ENCODE measurements at places on chromosomes 7 and 10. TPM values are rescaled to one million over a fixed set of nuclear protein-coding genes. Genes with fewer than 3 reads are reported as not detected.
A peak's percentile ranks its signal among the peaks of the same experiment; 100 is the strongest.

Gene ZNF32
- 91.9 TPM for total RNA-seq

Gene CLDN4
- total RNA-seq, result 0.20 TPM

Gene CC2D2B
- total RNA-seq, result 3.0 TPM

Gene NAT16
- 0.40 TPM for total RNA-seq

Gene MACC1
- total RNA-seq, result 0.28 TPM

- H3K27ac ChIP-seq, result no peak overlapping the region
- peaks cover 2% of the 10 kb centered on the region for H3K4me1 ChIP-seq
- peaks cover 75% of the 10 kb centered on the region for H3K36me3 ChIP-seq
- no peak for DNase-seq
- H3K27me3 ChIP-seq, result no peaks in the 10 kb centered on the region
- H3K4me3 ChIP-seq, result no peak overlapping the region
Observed at GRCh38 chr7:5501465-5501864, 77.8 kb upstream of the TNRC18 start.

DNA sequence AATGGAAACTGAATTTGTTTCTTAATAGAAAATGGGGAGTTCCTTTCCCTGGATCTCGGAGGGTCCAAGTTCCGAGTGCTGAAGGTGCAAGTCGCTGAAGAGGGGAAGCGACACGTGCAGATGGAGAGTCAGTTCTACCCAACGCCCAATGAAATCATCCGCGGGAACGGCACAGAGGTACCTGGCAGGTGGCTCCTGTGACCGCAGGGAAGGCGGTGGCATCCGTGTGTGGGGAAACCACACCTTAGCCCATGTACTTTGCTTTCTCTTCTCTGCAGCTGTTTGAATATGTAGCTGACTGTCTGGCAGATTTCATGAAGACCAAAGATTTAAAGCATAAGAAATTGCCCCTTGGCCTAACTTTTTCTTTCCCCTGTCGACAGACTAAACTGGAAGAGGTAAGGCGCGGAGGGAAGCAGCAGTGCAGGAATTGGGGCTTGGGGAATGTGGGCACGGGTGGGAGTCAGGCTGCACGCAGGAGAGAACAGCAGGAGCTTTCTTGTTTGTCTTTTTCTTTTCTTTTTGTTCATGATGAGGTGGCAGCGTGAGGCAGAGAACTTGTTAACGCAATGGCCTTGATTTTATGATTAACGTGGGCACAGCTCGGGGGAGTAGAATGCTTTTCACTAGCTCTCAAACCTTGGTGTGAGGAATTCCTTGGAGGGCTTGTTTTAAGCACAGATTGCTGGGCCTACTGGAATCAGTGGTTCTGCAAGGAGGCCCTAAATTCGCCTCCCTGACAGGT lies 12.8 kb downstream of the HKDC1 start:
- DNase-seq, result no peak
- peaks cover 2% of the 10 kb centered on the region for H3K27me3 ChIP-seq
- H3K27ac ChIP-seq, result no peak overlapping the region
- no peak overlapping the region for H3K4me3 ChIP-seq
- peaks cover 7% of the 10 kb centered on the region for H3K4me1 ChIP-seq

DNA sequence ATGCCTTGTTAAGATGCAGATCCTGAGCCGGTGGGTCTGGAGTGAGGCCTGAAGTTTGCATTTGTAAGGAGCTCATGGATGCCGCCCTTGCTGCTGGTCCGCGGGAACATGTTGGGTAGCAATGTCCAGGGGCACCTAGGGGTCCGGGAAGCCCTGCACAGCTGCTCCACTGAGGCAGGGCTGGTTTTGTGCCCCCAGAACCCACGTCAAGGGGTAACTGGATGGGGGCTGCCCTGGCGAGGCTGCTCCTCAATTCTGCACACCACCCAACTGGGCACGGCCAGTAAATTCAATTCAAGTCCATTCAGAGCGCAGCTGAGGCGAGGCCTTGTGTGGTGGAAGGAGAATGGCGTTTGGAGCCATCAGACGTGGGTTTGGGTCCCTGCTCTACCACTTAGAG lies 246.3 kb upstream of the PITRM1 start:
- peaks cover 7% of the 10 kb centered on the region for H3K4me1 ChIP-seq
- H3K27ac ChIP-seq, result no peak overlapping the region
- no peak overlapping the region for H3K4me3 ChIP-seq
- H3K36me3 ChIP-seq, result no peaks in the 10 kb centered on the region
- no peaks in the 10 kb centered on the region for H3K27me3 ChIP-seq

GRCh38 chr10:95506056-95506737 lies 55.0 kb downstream of the SORBS1 start:
- no peaks in the 10 kb centered on the region for H3K27me3 ChIP-seq
- no peak overlapping the region for H3K4me3 ChIP-seq
- H3K27ac ChIP-seq, result peak overlapping the region; percentile 42
- peaks cover 22% of the 10 kb centered on the region for H3K4me1 ChIP-seq
- no peaks in the 10 kb centered on the region for H3K36me3 ChIP-seq

DNA sequence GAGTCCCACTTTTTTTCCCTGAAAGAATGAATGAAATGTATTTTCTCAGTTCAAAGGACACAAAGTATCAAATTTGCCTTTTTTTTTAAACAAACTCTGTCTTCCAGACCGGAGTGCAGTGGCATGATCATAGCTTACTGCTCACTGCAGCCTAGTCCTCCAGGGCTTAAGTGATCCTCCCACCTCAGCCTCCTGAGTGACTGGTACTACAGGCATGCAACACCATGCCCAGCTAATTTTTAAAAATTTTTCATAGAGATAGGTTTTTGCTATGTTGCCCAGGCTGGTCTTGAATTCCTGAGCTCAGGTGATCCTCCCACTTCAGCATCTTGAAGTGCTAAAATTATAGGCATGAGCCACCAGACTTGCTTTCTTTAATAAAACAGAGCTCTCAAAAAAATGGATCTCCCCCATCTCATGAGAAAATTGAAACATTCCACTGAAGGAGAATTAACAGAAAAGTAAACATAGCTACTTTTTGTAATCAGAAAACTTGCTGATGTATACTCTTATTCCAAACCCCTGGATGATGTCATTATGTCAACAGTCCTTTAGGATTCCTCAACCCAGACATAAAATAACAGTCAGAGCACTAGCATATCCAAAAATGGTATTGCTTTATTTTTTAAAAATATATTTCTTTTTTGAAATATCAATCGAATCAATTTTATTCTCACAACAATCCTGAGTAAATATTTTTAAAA lies 12.3 kb upstream of the TRDMT1 start:
- no peaks in the 10 kb centered on the region for H3K27me3 ChIP-seq
- H3K4me1 ChIP-seq, result no peaks in the 10 kb centered on the region
- no peak for DNase-seq
- H3K4me3 ChIP-seq, result no peak overlapping the region
- H3K36me3 ChIP-seq, result no peaks in the 10 kb centered on the region
- H3K27ac ChIP-seq, result no peak overlapping the region

- no peak overlapping the region for H3K4me3 ChIP-seq
- peaks cover 4% of the 10 kb centered on the region for H3K4me1 ChIP-seq
- no peaks in the 10 kb centered on the region for H3K27me3 ChIP-seq
- DNase-seq, result peak; percentile 11
Observed at GRCh38 chr7:72098807-72099580, 313.1 kb downstream of the CALN1 start.

GRCh38 chr7:117086788-117087187 lies 133.5 kb downstream of the ST7 start:
- H3K4me3 ChIP-seq, result no peak overlapping the region
- H3K4me1 ChIP-seq, result peaks cover 4% of the 10 kb centered on the region
- no peaks in the 10 kb centered on the region for H3K27me3 ChIP-seq
- H3K27ac ChIP-seq, result no peak overlapping the region
- no peak for DNase-seq

- peaks cover 61% of the 10 kb centered on the region for H3K36me3 ChIP-seq
- H3K27me3 ChIP-seq, result no peaks in the 10 kb centered on the region
- no peak overlapping the region for H3K27ac ChIP-seq
- DNase-seq, result no peak
- peaks cover 46% of the 10 kb centered on the region for H3K4me1 ChIP-seq
Observed at GRCh38 chr10:44988957-44989585, 10.5 kb upstream of the DEPP1 start.

All from spinal cord (tissue), 10 donors.